Motor neuron (in vitro differentiated cells): ENCODE measurements at places on chromosomes 16 and 17.

- no peak for ATAC-seq
Measured at GRCh38 chr17:7646457-7646856, 4.3 kb upstream of the ATP1B2 start.

DNA sequence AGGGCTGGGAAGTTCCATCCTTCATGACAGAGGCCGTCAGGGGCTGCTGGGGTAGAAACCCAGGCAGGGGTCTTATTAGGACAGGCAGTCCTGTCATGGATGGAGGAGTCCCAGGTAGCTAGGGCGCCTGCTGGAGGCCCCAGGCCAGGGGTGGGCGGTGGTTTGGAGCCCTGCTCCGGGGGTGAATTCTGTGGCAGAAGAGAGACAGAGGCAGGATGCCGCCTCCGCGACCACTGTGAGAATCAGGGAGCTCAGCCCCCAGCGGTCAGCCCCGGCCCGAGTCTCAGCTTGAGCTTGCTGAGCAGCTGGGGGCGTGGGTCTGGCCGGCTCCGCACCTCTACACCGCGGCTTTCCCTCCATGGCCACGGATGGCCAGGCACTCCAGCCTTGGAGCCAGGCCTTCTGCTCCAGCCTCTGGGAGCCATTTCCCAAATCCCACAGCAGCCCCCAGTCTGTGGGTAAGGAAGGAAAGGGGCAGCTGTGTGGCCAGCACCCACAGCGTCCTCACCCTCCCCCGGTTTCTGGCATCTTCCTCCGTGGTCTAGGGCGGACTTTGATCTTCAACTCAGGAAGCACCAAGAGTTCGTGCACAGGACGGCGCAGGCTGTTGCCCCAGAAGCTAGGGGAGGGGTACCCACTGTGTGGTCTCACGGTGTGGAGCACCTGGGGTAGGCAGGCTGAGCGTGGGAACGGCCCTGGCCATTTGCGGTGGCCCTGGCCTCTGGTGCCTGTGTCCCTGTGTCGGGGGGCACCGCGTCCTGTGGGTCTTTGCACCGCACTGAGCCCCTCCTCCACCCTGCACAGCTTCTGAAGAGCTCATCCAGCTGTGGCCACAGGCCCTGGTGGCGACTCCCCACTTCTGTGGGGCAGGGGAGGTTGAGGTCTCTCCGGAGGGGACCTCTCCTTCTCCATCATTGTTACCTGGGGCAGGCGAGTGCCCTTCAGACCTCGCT lies 14.1 kb downstream of the CD7 start:
- no peak for ATAC-seq

DNA sequence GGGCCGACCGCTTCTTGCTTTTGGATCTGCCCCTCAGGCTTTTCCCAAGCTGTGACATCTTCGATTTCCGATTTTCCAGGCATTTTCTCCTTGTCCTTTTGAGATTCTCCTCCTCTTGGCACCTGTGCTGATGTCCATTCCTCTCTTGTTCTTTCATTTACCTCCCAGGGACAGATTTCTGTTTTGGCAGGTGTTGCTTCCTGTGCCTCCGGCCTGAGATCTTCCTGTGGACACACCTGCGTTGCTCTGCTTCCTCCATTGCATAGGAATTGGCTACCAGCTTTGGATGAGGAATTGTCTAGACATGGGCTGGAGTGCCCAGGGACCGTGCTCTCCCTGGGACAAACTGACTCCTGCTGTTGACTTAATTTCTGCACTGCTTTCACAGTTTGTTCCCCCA lies 15.1 kb downstream of the GPR179 start:
- ATAC-seq, result no peak

DNA sequence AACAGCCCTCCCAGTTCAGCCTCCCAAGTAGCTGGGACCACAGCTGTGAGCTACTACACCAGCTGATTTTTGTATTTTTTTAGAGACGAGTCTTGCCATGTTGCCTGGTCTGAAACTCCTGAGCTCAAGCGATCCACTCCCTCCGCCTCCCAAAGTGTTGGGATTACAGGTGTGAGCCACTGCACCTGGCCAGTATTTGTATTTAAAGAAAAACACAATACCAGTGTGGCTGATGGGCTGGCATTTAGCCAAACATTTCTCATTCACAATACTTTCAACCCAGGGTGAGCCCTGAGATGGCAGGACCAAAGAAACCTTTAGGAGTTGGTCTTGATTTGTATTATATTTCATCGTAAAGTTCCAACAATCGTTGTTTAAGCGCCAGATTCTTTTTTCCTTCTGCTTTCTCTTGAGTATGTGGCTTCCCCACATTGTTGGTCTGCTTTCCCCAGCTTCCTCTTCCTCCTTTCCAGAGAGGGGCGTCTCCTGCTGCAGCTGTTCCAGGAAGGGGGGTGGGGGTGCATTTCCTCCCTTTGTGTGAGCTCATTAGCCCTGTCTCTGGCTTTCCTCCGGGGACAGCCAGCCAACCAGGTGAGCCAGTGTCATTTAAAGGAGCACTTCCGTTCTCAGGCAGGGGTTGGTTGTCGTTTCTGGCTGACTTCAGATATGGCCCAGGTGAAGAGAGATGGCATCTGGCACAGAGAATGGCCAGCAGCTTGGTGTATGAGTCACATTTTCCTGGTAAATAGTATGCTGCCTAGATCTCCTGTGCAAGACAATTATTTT lies 79.9 kb downstream of the GPRC5B start:
- ATAC-seq, result no peak

DNA sequence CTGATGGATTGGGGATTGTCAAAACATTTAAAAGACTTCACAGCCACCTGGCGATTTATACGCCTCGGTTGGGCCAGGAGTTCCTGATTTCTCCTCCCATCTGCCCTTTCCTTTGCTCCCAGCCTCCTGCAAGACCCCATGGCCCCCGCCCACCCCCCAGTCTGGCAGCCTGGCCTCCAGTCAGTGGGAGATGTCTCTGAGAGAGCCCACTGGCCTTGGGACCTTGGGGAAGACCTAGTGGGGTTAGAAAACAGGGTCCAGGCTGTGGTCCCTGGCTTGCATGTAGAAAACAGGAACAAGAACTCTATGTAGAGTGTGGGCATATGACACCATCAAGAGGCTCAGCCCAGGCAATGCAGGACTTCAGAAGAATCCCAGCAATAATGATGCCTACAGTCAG lies 209.4 kb upstream of the C16orf82 start:
- no peak for ATAC-seq

DNA sequence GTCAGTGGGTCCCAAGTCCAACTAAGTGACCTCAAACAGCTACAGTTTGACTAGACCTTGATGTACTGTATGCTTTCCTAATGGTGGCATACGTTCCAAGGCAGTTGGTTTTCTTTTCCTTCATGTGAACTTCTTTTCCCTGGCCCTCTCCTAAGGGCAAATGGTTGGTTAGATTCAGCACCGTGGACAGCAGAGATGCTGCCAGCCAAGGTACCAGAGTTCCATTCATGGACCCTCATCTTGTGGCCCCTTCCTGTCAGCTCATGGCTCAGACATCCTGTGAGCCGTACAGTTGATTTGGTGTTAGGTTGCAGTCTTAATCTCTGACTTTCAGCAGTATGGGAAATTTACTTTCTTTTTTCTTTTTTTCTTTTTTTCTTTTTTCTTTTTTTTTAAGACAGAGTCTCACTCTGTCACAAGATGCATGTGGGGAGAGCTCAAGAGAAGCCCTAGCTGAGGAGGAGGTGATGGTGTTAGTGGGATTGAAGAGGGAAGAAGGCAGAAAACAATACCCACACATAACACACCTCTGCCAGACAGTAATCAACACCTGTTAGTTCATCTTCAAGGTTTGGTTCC lies 122.4 kb downstream of the USP31 start:
- ATAC-seq, result peak; percentile 20

DNA sequence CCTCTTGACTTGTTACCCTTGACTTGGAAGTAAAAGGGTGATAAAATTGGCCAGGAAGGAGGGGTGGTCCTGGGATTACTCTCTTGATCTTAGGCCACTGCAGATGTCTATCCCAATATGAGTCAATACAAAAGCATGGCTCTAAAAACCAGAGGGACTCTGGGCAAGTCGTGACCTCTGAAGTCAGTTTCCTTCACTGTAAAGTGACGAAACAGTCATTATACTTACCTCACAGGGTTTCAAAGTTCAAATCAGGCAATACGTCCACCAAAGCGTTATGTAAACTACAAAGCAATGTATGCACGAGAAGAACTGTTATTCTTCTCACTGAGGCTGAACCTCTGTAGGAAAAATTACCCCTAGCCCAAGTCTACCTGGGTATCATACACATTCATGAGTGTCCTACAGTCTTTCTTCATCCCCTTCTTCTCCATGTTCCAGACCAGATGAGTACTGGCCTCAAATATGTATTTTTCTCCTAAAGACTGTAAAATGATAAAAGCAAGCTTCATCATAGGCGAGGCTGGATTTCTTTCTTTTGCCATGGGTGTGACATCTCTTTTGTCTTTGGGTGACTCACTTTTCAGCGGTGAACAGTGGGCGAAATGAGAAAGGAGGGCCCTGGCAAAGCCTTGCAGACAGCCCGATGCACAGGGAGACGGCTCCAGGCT lies 34.5 kb upstream of the CLEC18B start:
- peak; percentile 12 for ATAC-seq

DNA sequence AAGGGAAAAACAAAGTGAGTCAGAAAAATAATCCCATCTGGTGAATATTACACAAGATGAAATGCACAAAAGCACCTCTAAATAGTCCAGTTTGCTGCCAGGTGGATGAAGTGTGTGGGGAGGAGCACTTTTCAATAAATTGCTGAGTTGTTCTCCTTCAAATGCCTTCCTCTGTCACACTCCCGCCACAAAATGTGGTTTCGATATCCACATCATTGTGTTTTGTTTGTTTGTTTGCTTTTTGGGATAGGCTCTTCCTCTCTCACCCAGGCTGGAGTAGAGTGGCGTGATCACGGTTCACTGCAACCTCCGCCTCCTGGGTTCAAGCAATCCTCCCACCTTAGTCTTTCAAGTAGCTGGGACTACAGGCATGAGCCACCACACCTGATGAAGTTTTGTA lies 24.6 kb upstream of the SHISA9 start:
- ATAC-seq, result no peak

- ATAC-seq, result no peak
Measured at GRCh38 chr16:3007059-3007956, 5.4 kb upstream of the CLDN9 start.

GRCh38 chr17:69175625-69176456 lies 34.1 kb upstream of the ABCA6 start:
- no peak for ATAC-seq

DNA sequence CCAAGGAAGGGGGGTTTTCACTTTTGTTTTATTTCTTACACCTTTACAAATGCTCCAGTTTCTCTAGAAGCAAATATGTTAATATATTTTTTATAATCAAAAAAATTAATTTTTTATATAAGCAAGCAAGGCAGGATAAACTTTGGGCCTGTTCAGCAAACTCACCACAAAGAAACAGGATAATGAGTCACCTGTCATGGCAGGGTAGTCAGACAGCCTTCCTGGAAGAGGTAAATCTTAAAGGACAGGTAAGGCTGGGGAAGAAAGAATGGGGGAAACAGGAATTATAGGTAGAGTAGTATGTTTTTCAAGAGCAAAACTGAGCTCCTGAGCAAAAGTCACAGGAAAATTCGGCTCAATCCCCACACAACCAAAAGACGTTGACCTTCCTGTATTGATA lies 186.3 kb upstream of the SOX9 start:
- ATAC-seq, result no peak
